ENCODE measurements at places on chromosomes 4 and X.
A peak's percentile ranks its signal among the peaks of the same experiment; 100 is the strongest.

GRCh38 chrX:132365490-132365889 is 123.3 kb downstream of the MBNL3 start:
- no peak for DNase-seq

DNA sequence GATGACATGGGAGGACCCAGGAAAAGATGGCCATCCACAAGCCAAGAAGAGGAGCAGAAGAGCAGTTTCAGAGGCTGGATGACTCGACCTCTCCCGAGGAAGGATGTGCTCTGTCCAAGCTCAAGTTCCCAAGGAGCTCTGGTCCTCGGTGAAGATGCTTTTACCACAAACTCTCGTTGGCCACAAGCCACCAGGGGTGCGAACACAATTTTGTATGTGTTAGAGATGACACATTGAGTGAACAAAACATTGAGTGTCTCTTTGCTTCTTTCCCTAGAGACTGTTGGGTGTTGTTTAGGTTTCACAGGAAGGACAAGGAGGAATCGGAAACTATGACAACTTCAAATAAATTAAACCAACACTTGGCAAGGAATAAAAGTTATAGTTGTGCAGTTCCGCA is 26.3 kb downstream of the FGFBP1 start:
- no peak for DNase-seq

DNA sequence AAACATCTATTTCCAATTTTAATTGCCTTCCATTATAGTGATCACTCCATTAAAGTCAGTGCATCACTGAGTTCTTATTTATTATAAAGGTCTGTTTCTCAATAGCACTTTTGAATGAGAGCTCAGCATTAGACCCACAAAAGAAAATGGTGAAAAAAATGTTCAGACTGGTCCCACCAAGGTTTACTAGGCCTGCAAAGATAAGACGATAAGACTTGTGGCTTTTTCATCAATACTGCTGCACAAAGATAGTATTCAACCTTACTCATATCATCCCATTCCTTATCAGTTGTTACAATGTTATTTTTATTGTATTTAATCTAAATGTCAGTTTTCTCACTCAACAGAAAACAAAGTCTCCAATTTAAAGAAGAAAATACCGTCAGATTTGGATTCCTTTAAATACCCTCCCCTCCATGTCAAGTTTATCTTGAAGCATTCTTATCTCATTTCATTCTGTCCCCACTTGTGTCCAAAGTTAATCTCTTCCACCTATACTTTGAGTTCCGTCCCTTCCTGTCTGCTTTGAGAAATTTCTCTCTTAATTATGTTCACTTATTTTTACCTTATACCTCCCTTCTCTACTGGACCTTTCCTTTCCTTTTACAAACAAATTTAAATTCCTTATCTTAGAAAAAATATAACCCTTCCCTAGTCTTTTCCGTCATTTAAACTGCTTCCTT is 140.0 kb downstream of the GASK1B start:
- no peak for DNase-seq

- no peak for DNase-seq
Measured at GRCh38 chr4:171473155-171473554, 340.0 kb upstream of the GALNTL6 start.

DNA sequence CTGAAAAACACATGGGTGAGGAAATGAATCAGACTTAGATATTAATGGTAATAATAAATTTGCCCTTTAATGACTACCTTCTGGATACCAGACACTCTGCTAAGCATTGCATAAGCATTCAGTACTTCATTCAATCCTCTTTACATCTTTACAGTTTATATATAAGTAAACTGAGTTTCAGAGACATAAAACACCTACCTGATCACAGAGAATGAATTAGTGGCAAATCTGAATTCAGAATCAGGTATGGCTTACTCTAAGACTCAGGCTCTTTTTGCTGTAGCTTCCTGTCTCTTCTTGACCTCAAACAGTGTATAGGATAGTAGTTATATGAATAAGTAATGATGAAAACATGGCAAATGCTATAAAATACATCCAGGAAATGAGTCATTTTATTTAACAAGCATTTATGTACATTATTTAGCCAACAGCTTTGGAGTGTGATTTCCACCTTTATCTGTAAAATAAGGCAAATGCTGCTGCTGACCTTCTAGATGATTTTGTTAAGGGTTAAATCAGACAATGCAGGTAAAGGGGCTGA is 83.9 kb downstream of the VEGFC start:
- no peak for DNase-seq

GRCh38 chr4:176824645-176825366 is 32.1 kb upstream of the VEGFC start:
- no peak for DNase-seq

GRCh38 chrX:39115166-39115565 is 313.9 kb downstream of the MID1IP1 start:
- DNase-seq, result no peak

- DNase-seq, result no peak
Measured at GRCh38 chr4:20641976-20642375, 58.3 kb upstream of the PACRGL start.

- DNase-seq, result peak; percentile 84
Measured at GRCh38 chr4:141636082-141636770, at the start of gene IL15. Gene IL15, plus strand, starts transcription at chr4:141636583. Its CDS starts 82,882 bp downstream, at chr4:141719465.

DNA sequence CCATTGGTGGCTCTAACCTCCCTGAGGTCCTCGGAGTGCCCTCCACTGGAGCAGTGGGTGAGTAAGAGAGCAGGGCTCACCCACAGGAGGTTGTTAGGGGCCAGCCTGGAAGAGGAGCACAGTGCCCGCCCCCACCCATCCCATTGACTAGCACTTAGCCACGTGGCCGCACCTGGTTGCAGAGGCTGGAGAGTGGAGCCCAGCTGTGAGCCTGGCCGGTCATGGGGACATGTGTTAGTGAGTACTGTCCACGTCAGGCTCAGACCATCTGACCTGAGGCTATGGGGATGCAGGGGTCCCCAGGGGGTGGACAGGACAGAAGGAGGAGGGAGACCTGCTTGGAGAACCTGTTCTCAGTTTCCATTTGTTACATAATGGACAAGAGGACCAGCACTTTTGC is 1.4 kb upstream of the MAN2B2 start:
- no peak for DNase-seq

GRCh38 chr4:179569549-179569948 is 2127.3 kb upstream of the AGA start:
- DNase-seq, result no peak

GRCh38 chr4:74202062-74202586 is 44.2 kb downstream of the MTHFD2L start:
- no peak for DNase-seq

- no peak for DNase-seq
Measured at GRCh38 chr4:155911905-155912304, 8.4 kb downstream of the TDO2 start.

DNA sequence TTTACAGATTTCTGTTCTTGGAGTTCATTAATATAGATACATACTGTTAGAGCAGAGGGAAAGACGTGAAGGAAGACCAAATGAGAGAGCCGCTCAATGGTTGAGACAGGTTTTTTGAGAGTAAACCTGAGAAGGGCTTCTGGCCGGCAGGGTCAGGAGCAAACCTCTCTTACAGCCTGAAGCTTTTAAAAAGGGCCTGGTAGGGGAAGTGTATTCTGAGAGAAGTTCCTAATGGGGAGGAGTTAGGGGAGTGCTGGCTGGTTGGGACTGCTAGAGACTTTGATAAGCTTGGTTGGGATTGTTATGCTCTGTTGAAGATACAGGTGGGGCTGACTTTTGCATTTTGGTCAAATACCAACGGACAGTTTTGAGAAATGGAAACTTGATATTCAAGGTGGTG is 186.8 kb upstream of the PABPC4L start:
- DNase-seq, result no peak

DNA sequence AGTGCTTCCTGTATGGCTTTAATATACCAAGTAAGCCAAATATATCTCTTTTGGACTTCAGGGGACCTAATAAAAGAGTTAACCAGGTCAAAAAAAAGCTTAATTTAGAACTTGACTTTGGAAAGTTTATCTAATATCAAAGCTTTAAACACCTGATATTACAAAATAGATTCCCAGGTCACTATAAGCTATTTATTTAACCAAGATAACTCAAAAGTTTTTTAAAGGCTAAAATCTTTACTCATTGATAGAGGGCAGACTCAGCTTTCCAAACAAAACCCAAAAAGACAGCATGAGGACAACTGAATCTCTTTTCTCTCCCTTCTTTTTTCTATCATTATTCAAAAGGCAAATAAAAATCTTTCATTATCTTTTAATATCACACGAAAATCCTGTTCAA is 19.5 kb downstream of the NUDT11 start:
- DNase-seq, result no peak

DNA sequence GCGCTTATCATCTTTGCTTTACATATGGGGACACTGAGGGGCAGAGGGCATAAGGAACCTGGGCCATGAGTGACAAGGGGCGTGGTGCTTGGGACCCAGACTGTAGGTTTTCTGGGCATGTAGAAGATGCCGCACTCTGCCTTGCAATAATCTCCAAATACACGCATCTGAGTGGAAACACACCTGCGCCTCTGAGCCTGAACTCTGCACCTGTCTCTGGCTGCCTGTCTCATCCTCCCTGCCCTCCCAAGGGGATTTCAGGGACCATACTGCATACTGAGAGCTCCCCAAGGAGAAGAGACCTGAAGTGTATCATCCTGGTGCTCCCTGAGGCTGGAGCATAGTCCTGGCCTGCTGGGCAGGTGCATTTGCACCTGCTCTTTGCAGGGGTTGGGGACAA is 34.7 kb upstream of the ASMTL start:
- no peak for DNase-seq

- peak; percentile 74 for DNase-seq
Measured at GRCh38 chrX:45824471-45824870, 623.8 kb upstream of the DIPK2B start.
